Hematopoietic multipotent progenitor cell treated with erythropoietin and hydrocortisone succinate and interleukin-3 and kit ligand, for 4 days (in vitro differentiated cells): ENCODE measurements at places on chromosomes 1 and 21.

- DNase-seq: no peak
Observed at GRCh38 chr1:170254371-170254770, 108.6 kb downstream of the NTMT2 start.

DNA sequence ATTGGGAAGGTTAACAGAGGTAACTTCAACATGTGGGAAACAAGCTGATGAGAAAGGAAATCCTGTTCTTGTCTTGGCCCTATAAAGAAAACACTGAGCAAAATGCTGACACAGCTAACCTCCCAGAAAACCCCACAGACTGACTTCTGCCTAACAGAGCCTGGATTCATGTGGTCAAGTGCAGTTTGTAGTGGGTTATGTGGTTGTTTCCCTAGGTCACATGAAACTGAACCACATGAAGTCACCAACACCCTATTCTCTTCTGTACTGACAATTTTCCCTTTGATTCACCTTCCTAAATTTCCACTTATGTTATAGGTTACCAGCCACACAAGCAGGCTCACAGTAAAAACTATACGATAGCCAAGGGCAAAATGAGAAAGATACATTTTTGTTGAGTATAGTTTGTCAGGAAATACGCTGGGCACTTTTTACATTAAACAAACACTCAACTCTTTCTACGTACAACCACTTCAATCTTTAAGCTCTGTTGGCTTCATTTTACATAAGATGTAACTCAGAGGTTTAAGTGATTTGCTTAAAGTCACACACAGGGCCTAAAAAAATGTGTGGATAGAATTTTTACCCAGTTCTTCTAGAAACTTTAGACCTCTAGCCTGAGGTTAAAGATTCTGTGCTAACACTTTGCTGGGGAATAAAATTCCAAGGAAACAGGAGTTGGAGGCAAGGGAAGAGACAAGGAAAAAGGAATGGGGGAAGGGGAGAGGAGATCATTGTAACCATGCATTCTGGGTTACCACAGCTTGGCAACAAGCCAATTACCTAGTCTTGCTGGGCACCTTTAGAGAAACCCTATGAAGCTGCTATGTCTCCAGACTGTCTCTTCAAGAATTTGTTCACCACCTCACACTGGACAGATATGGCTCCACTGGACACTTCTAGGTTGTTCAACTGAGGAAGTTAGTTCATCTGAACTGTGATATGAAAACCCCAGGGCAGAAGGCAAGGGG is 601.6 kb upstream of the USP24 start:
- DNase-seq: peak; percentile 30

GRCh38 chr1:201222125-201222524 is 31.5 kb downstream of the IGFN1 start:
- DNase-seq: no peak

DNA sequence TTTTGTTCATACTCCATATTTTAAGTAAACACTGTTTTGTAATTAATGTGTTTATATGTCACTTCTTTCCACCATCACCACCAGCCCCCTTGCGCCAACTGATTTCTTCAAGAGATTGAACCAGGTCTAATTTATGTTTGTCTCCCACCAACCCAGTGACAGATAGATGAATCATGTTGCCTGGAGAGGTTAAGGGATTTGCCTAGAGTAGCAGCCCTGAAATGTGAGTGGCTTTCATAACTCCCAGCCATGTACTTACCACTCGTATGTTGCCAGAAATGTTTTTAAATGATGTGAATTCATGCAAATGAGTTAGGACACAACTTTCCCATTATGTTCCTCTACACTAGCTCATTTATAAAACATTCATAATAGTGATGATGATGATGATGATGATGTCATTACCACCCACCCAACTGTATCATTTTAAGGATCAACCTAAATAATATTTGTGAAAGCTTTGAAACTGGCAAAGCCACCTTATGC is 86.9 kb downstream of the LRRC8D start:
- DNase-seq: no peak

GRCh38 chr1:28297826-28298225 is 31.0 kb upstream of the MED18 start:
- no peak for DNase-seq

DNA sequence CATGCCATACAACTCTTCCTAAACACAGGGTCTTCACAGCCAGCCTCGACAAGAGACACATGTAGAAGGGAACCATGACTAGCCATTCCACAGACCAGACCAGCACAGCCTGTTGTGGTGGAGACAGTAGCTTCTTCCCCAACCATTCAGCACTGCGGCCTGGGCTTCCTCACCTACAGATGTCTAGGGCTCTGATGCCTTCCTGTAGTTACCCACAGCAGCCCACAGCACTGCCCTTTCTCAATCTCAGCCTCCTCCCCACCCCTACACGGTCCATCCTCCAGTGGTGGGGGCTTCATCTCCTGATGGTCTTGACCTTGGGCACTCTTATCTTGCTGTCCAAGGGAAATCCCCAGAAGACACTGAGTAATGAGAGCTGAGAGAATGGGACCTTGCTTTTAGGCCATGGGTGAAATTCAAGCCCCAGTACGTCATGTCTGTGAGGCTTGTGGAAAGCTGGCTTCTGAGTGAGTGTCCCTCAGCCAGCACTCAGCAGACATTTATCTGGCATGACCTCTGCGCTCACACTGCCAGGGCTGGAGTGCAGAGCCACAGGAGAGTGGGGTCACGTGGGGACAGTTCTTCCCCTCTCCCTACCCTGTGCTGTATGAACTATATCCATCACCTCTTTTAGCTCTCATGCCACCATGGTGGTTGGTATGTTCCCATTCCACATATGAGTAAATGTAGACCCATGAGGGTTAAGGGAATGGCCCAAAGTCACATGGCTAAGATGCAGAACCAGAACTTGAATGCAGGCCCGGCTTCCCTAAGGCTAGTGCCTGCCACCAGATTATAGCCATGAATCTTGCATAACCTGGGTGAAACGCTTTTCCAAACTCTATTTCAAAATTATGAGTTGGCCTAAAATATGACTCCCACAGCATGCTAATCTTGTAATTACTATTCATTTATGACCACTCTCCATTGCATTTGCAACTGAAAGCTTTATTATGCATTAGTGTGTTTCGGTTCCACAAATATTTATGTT is 104.7 kb downstream of the HIVEP3 start:
- DNase-seq: no peak

DNA sequence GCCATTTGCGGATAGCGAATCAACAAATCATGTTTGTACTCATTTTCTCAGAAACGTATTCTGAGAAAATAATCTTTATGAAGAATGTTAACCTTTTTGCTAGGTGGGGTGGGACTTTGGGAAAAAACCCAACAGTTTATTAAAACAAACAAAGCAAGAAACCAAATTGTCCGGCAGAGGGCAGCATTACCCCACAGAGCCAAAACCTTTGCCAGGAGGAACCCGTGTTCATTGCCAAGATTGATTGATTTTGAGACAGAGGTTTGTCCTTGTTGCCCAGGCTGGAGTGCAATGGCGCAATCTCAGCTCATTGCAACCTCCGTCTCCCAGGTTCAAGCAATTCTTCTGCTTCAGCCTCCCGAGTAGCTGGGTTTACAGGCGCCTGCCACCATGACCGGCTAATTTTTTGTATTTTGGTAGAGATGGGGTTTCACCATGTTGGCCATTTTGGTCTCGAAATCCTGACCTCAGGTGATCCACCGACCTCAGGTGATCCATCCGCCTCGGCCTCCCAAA is 70.8 kb upstream of the RHOU start:
- DNase-seq: peak; percentile 86

DNA sequence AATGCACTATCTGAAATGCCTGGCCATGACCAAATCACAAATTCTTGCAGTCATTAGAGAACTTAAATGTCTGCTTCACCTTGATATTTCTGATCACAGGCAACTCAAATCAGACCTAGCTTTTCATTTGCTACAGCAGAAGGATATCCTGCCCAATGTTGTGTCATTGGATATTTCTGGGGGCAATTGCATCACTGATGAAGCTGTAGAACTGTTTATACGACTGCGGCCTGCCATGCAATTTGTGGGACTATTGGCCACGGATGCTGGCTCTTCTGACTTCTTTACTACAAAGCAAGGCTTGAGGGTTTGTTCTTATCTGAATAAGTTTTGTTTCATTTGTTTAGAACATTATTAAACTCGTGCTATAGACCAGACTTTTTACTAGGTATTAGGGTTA is 14.9 kb downstream of the ZYG11A start:
- no peak for DNase-seq

DNA sequence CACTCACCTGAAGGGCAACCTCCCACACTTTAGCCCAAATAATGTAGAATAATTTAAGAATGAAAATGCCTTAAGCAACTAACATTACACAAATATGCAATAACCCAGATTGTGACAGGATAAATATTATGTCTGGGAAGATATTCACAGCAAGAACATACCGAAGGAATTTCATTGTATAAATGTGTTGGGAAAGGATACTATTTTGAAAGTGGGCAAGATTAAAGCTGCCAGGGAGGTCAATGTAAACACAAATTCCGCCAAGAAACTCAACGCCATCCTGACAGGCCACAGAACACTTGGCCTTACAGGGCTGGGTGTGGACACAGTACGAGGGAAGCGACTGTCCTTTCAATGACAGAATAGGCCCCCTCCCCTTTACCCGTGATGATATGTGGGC is 173.3 kb downstream of the RUNX1 start:
- no peak for DNase-seq

DNA sequence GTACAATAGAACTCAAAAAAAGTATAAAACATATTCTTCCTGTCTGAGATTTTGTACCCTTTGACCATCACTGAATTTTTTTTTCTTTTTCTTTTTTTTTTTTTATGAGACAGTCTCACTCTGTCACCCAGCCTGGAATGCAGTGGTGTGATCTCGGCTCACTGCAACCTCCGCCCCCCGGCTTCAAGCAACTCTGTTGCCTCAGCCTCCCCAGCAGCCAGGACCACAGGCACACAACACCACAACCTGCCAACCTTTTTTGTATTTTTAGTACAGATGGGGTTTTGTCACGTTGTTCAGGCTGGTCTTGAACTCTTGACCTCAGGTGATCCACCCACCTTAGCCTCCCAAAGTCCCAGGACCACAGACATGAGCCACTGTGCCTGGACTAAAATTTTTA is 10.4 kb downstream of the SDCCAG8 start:
- no peak for DNase-seq

DNA sequence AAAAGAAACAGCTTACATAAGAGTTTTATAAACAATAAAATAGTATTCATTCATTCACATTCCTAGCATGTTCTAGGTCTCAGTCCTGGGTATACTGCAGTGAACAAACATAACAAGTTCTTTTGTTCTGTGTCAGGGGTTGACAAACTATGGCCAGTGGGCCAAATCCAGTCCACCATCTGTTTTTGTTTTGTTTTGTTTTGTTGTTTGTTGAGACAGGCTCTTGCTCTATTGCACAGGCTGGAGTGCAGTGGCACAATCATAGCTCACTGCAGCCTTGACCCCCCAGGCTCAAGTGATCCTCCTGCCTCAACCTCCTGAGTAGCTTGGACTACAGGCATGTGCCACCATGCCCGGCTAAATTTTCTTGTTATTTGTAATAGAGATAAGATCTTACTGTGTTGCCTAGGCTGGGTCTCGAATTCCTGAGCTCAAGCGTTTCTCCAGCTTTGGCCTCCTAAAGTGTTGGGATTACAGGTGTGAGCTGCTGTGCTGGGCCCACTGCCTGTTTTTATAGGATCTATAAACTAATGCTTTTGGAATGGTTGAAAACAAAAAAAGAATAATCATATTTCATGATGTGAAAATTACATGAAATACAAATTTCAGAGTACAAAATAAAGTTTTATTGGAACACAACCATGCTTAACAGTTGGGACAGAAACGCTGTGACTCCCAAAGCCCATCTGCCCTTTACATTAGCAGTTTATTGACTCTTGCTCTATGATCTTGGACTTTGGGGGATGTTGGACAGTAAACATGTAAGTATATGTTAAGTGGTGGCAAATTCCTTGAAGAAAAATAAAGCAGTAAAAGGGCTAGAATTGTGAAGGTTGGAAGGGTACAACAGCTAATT is 17.9 kb downstream of the CAPZA1 start:
- no peak for DNase-seq

GRCh38 chr1:56562891-56563452 is 16.4 kb downstream of the PLPP3 start:
- DNase-seq: no peak

GRCh38 chr1:23397908-23398307 is 26.6 kb downstream of the TCEA3 start:
- DNase-seq: no peak

GRCh38 chr1:151892190-151892589 is 17.1 kb downstream of the THEM4 start:
- no peak for DNase-seq

- DNase-seq: no peak
Observed at GRCh38 chr1:247357052-247357780, 25.5 kb upstream of the ZNF496 start.

- DNase-seq: no peak
Observed at GRCh38 chr1:189701606-189702005, 776.1 kb downstream of the BRINP3 start.

DNA sequence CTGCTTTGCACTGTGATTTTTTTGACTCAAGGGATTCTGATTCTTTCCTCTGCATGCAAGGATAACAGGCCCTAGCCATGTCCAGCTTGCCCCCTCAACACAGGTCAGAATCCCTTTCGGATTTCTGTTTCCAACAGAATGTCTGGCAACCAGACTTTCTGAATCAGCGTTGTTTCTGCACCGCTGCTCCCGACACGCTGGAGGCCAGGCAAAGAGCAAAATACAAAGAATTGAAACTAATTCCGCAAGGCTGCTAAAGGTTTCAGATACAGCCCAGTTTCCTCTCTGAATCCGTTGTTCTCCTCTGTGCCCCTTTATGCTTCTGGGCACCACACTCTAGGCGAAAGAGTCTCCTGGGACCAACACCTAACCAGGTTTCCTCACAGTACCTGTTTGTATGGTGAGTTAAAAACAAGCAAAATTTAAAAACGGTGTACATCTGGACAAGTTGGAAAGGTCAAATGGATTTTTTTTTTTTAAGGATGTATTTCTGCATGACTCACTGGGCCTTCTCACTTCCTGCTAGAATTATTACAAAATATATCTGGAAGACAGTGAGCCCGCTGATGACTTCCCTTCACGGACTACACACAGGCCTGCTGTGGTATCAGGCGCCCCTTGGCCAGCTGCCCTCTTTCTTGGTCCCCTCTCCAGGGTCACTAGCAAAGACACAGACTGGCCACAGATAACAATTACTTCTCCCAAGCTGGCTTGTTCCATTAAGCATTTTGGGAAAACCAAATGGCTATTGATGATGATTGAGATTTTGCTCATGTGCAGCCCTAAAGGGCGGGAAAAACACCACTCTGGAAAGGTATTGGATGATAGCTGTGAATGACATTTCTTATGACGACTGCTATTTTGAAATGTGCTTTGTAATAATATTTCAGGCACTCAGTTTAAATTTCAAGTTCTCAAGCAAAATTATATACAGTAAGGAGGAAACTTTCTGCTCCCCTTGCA is 118.3 kb downstream of the TGFB2 start:
- DNase-seq: peak; percentile 5

GRCh38 chr1:247241691-247242090 is 14.2 kb upstream of the VN1R5 start:
- no peak for DNase-seq

DNA sequence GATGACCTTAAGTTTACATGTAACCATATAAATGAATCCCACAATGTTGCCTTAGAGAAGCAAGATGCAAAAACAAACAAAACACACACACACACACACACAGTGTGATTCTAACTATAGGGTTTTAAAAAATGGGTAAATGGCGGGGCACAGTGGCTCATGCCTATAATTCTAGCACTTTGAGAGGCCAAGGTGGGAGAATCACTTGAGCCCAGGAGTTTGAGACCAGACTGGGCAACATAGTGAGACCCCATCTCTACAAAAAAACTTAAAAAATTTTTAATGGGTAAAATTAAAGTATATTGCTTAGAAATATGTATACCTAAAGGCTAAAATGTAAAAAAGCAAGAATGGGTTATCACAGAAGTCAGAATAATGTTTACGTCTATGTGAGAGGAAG is 15.8 kb downstream of the KMO start:
- DNase-seq: no peak
